ENCODE measurements at places on chromosomes 11 and 22.

DNA sequence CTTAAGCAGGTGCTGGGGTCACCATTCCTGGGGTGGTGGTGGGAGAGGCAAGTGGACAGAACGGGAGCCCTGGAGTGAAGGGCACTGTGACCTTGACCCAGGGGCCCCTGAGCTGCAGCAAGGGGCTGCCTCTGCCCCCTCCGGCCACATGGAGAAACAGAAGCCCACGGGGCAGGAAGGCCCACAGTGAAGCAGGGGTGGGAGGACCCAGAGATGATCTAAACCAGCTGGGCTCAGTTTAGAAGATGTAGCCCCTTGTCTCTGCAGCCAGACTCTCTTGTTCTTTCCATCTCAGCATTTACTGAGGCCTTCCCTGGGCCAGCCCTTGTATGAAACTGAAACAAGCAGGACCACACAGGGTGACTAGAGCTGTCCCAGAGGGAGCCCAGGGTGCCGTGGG lies 30.5 kb downstream of the WNT11 start:
- no peak for DNase-seq

DNA sequence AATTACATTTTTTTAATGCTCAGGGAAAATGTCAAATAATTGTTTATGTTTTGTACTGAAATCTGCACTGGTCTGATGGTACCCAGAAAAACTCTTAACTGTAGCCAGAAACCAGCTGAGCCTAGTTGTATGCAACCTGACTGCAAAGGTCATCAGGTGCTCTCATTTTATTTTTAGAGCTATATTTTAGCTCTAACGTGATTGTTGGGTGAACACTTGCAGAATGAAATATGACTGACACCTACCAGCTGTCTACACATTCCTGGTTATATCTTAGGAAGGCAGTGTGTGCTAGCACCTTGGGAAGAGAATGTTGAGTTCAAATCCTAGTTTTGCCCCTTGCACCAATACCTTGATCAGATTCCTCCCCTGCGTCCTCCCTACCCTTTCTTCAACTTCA lies 23.6 kb downstream of the PTPRJ start:
- DNase-seq = no peak

- no peak for DNase-seq
Measured at GRCh38 chr11:119488256-119488995, 65.5 kb upstream of the THY1 start.

DNA sequence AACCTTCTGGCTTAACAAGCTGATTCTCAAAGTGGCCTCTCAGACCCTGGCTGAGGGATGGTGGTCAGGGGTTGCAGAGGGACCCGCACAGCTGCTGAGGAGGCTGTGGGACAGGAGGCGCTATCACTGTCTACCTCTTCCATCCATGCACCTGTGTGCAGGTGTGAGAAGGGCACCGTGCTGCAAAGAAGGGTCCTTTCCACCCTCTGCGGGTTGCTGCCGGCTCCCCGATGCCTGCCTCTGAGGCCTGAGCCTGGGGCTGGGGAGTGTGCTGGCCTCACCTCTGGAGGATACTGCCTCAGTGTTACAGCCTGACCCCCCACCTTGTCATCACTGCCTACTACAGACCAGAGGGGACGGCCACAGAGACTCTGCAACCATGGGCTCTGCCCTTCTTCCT lies 66.1 kb upstream of the B3GAT1 start:
- DNase-seq = no peak

- DNase-seq = no peak
Measured at GRCh38 chr11:128937480-128937879, 5.2 kb downstream of the TP53AIP1 start.

DNA sequence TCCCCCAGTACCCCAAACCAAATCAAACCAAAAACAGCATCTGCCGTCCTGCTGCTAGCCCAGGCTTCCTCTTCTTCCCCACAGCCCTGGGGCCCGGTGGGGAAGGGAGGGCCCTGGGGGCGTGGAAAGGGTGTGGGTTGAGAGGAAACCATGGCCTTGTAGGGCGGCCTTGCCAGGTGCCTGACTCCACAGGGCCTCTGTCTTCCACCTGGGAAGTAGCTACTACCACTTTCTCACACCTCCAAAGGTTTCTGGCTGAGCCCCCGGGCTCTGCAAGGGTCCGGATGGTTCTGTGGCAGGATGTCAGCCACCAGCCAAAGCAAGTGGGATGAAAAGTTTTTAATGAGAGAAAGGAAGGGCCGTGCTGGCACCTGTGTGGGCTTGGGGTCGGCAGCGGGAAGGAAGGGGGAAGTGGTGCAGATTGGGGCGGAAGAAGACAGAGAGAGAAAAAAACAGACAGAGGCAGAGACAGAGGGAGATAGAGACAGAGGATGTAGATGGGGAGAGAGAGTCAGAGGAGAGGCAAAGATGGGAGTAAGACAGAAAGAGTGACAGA lies 10.5 kb downstream of the TPST2 start:
- DNase-seq = no peak

DNA sequence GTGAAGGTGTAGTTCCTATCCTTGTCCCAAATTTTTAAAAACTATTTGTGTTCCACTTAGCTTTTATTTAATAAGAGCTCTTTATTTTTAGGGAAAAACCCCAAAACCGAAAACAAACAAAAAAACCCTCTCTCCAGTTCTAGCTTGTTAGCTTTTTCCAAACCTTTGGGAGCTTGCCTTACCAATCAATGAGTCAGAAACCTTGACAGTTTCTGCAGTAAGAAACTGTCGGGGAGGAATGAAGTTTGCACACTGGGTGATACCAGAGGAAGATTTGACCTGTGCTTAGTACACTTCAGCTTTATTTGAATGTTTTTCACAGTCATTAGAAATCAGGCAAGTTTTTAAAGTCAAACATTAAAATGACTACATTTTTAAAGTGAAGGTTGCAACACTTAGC lies 105.0 kb downstream of the FAT3 start:
- no peak for DNase-seq

Measured in AG04449 (cell line).